ENCODE measurements at places on chromosomes 1 and 21.

- no peak for DNase-seq
Observed at GRCh38 chr1:185996211-185996610, 262.0 kb downstream of the HMCN1 start.

DNA sequence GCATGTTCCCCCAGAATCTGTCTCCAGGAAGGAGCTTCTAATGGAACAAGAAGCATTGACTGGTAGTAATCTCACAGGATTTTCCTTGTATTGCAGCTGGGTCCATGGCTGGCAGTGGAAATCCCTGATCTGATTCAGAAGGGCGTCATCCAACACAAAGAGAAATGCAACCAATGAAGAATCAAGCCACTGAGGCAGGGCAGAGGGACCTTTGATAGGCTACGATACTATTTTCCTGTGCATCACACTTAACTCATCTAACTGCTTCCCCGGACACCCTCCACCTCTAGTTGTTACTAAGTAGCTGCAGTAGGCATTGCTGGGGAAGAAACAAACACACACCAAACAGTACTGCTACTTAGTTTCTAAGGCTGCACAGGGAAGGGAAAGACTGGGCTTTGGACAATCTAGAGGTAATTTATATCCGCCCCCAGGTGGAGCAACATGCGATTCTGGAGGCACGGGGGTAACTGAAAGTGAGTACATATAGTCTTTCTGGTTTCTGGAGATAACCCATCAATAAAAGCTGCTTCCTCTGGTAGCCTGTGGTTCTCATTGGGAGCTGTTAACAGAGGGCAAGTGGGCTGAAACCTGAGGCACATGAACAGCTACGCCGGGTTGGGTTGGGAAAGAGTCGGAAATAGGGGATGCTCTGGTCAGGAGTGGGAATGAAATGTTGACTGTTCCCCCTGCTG is 837 bp upstream of the USP21 start:
- DNase-seq: no peak

GRCh38 chr1:39540504-39541031 is 36.0 kb downstream of the PABPC4 start:
- no peak for DNase-seq

GRCh38 chr21:27448960-27449359 is 482.1 kb upstream of the ADAMTS5 start:
- DNase-seq: no peak

- DNase-seq: peak; percentile 36
Observed at GRCh38 chr1:19412654-19413053, 72.7 kb downstream of the CAPZB start.

DNA sequence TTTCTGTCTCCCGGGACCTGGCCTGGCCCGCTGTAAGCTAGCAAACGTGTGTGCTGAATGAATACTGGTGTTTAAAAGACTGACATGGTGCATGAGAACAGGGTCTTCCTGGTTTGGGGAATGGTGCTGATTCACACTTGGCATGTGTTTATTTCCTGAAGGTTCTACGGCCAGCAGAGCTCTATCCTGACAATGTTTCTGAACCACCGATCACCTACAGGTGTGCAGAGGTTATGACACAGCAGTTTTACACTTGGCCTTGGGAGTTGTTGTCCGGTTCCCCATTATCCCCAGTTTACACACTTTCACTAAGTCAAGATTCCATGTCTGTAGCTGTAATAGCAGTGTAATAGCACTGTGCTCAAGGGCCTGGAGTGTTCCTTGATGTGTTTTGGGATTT is 127.3 kb downstream of the ROR1 start:
- no peak for DNase-seq

- DNase-seq: no peak
Observed at GRCh38 chr1:99855914-99856450, 5.8 kb downstream of the AGL start.

DNA sequence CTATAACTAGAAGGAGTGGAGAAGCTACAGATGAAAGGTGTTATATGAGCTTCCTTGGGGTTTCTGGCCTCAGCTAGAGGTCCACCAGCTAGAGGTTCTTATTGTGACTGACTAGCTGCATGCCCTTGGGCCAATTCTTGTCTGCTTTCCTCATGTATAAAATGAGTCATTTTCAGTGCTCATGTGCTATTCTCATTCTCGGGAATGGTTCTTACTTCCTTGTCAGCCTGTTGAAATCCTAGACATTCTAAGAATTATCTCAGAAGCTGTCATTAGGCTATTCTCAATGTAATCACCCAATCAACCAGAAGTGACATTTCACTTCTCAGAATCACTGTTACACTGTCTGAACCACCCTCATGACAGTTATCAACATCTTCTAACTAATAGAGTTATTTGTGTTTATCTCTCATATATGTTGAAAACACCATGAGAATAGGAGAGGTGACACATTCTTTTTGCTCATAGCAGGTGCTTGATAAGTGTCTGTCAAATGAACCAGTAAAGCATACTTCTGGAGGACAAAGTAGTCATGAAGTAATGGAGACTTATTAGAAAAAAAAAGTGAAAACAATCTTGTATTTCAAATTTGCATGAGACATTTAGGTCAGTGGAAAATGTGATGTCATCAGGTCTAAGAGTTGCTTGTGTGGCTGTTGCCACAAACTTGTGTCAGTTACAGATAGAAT is 122.8 kb upstream of the IVNS1ABP start:
- DNase-seq: no peak

GRCh38 chr1:11923069-11923826 is 3.0 kb downstream of the KIAA2013 start:
- no peak for DNase-seq

DNA sequence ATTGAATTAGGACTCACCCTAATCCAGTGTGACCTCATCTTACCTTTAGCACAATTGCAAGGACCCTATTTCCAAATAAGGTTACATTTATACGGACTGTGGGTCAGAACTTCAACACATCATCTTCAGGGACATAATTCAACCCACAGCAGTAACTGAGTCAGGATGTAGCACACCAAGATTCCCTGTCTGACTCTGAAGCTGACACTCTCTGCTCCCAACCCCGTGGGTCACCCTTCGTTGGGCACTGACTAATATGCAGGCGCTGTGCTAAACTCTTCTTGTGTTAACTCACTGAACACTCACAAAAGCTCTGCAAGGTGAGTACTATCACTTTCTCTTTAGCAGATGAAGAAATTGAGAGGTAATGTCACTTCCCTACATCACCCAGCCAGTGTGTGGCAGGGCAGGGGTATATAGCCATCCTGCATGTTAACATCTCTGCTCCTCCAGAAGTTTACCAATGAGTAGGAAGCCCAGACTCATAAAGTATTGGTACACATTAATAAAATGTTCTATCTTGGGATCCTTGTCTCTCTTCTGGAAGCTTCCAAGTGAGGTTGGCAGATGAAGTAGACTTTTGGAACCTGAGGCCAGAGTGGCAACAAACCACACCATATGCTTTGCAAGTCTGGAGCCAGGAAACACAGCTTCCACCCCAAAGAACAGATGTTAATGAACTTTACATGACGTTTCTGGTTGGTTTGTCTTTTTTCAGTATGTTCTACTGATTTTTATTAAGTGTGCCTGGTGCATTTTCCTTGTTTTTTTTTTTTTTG is 139.2 kb upstream of the KLHDC7A start:
- DNase-seq: no peak

- DNase-seq: no peak
Observed at GRCh38 chr1:207328004-207328403, 6.5 kb downstream of the CD55 start.

GRCh38 chr1:218031901-218032300 is 253.2 kb upstream of the RRP15 start:
- DNase-seq: no peak

DNA sequence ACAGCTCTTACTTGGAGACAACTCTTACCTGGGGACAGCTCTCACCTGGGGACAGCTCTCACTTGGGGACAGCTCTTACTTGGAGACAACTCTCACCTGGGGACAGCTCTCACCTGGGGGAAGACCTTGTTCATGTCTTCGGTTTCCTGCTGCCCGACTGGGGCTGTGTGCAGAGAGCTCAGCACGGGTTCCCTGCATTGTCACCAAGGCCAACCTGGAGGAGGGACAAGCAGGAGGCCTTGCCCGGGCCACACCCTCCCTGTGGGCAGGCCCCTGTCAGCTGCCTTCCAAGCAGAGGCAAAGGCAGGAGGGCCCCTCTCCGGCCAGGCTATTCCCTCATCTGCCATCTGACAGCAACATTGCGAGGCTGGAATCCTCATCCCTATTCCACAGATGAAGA is at the start of gene LDLRAD1:
TSS of gene LDLRAD1 (minus strand) at position 208 of the 400 bp plus-strand sequence. CDS start at position 134, 74 bp downstream.
- peak; percentile 64 for DNase-seq
